Stimulated activated CD8-positive, alpha-beta memory T cell treated with anti-CD3 and anti-CD28 coated beads, Interleukin-7, amount 100 ng/mL, for 1 hour (primary cell): ENCODE measurements at places on chromosomes 4 and X.

- DNase-seq = no peak
Observed at GRCh38 chr4:139844459-139845036, 178.9 kb downstream of the MGST2 start.

- no peak for DNase-seq
Observed at GRCh38 chr4:93199492-93199891, 629.1 kb upstream of the ATOH1 start.

DNA sequence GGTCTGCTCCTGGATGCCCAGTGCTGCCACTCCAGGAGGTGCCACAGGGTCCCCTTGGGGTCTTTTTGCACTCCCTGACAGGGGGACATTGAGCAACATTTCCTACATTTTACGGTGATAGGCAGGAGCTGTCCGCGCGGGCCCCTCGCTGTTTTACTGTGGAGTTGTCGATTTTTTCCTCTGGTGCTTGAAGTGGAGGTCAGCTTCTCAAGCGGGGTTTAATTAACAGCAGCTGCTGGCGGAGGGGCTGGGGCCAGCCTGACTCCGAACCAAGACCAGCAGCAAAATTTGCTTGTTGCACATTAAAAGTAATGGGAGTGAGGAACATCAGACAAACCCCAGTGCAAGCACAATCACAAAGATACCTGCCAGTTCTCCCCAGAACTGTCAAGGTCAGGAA is 13.2 kb upstream of the SH3TC1 start:
- DNase-seq = no peak

- no peak for DNase-seq
Observed at GRCh38 chr4:153936121-153936520, 147.2 kb upstream of the SFRP2 start.

DNA sequence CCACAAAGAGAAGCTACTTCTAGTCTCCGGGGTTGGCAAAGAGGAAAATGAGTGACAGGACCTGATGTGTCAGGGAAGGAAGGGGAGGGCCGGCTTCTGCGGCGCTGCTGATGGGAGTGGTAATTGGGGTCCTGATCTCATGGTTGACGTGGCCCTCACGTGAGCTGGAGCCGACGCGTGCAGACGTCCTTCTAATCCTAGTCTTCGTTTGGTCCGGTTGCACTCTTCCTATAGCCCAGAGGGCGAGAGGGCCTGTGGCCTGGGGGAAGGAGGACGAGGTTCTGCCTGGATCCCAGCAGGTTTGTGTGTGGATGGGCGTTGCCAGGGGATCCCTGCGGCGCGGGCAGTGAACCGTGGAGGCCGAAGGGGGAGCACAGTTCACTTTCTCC is at the start of gene ARMCX1:
Gene ARMCX1, plus strand, starts transcription at position 186 of the 389 bp plus-strand sequence. CDS start 2,384 bp downstream, outside the sequence.
- DNase-seq = no peak

DNA sequence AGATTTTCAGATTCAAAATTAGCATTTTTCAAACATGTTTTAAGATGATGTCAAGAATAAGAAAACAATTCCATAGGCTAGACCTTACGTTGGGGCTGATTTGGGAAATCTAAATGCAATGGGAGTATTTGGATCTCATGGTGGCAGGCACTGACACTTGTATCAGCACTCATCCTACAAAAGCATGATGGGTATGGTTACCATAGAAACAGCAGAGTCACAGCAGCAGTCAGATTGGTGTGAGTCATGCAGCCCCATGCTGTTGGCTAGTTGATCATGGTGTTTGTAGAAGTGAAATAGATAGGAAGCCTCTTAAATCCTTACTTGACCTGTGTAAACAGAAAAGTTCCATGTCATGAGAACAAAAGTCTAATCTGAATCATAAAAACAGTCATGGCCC is 1637.3 kb upstream of the PABPC4L start:
- DNase-seq = no peak

GRCh38 chr4:11338956-11339782 is 89.5 kb downstream of the HS3ST1 start:
- no peak for DNase-seq

GRCh38 chr4:67234296-67234695 is 311.0 kb downstream of the CENPC start:
- no peak for DNase-seq

- no peak for DNase-seq
Observed at GRCh38 chrX:17377091-17377717, 2.2 kb downstream of the NHS start.

- no peak for DNase-seq
Observed at GRCh38 chr4:3283916-3284315, 8.9 kb upstream of the RGS12 start.

- DNase-seq = no peak
Observed at GRCh38 chr4:174503079-174503715, 19.1 kb downstream of the HPGD start.

DNA sequence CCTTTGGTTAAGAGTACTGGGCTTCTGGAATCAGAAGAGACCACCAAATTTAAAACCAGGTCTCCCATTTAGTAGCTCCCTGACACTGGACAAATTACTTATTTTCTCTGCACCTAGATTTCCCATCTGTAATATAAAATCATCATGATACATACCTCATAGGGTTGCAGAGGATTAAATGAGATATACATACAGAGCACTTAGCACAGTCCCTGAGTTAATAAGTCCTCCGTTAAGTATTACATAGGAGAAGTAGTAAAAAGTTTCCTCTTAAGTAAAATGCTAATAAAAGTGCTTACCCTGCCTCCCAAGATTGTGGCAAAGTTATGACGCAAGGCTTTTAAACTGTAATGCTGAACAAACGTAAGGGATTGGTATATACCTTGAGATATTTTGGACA is 539 bp upstream of the CHIC1 start:
- no peak for DNase-seq

GRCh38 chr4:7505116-7505900 is 70.6 kb upstream of the PSAPL1 start:
- DNase-seq = no peak

DNA sequence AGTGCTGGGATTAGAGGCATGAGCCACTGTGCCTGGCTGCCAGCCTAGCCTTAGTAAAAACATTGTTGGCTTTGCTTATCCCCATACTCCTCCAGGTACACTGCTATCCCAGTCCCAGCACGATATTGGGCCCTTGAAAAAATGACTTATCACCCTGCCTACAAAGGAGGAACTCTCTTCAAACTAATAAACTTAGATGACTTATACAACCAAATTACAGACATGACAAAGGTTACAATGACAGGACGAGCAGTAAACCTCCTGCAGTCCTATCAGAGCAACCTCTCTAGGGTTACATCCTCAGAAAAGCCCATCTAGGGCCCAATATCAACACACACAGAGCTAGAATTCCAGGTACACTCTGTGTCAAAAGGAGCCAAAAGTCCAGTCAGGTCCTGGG is 5.7 kb upstream of the HERC5 start:
- DNase-seq = no peak

DNA sequence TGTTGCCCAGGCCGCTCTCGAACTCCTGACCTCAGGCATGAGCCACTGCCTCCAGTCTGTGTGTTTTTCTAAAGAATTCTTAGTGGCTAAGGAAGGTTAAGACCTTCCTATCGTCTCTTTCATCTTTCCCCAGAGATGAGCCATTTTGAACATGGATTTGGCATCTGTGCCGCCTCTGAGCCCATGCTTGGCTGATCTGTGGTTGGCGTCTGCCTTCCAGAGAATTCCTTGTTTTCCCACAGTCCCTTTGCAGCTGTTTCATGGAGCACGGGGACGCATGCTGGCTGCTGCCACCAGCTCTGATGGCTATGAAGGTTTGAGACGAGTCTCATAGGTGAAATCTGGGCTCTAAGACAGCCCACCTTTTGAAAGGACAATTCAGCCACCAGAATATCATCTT is 60.4 kb downstream of the SHROOM2 start:
- DNase-seq = no peak

DNA sequence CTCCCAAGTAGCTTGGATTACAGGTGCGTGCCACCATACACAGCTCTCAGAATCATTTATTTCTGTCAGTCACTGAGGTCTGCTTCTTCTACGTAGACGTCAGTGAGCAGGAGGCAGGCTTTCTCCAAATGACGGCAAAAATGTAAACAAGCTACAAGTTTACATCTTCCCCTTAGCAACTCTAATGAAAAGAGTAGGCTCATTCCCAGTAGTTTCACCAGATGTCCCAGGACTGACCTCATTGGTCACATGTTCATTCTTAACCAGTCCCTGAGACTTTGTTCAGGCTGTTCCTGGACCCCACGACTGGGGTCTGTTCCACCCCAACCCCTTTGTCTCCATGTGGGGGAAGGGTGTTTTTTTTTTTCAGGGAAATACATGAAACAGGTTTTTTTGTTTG is 67.1 kb downstream of the TENM3 start:
- no peak for DNase-seq

- no peak for DNase-seq
Observed at GRCh38 chrX:52262195-52262546, 77.5 kb downstream of the MAGED4 start.

DNA sequence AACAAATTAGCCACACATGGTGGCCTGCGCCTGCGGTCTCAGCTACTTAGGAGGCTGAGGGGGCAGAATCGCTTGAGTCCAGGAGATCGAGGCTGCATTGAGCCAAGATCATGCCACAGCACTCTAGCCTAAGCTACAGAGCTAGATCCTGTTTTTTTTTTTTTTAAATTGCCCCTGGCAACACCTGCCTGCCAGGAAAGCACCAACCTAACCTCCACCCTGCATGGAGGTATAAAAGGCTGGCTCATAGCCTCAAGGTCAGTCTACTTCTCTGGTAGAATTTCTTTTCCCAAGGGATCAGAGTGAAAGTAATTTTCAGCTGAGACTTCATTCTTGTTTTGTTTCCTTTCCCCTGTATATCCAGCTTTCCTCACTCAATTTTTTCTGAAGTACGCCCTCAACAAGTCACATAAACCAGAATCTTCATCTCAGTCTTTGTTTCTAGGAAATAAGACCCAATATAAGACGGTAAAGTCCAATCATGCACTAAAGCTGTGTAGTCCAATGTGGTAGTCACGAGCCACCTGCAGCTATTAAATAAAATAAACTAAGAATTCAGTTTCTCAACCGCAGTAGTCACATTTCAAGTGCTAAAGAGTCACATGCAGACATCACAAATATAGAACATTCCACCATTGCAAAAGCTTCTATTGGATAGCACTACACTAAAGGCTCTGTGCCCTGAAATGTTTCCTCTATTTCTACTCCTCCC is 113.3 kb downstream of the HPGD start:
- DNase-seq = no peak

DNA sequence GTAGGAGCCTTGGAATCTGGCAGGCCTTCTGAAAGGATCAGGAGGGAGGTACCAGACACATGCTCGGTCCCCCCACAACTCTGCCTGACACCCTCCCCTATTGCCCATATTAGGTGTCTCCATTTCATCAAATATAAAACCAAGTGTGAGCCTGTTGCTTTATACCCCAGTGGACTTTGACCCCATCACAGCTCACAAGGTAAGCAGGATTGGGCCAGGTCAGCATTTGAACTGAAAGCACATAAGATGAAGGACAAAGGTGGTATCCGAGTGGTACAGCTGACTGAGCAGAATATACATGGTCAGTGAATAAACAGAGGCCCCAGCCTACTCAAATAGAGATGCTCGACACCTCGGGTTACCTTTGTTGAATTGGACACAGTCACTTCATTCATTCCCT is 20.0 kb downstream of the SLC25A43 start:
- DNase-seq = no peak

DNA sequence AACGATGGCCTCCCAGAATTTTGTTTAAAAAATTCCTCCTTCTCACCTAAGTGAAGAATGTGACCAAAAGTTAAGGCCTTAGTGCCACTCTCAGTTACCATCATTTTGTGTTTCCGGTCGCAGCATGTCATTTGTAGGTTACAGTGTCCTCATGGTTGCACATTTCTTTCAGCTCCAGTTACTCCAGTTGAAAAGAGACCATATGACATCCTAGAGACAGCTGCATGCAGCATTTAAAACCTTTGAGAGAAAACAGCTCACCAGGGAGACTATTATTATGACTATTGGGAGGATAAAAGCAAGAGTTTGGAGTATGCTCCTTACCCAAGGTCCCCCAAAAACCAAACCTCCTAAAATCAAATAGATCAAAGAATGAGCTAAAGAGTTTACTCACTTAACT is 45.8 kb downstream of the MGARP start:
- no peak for DNase-seq

DNA sequence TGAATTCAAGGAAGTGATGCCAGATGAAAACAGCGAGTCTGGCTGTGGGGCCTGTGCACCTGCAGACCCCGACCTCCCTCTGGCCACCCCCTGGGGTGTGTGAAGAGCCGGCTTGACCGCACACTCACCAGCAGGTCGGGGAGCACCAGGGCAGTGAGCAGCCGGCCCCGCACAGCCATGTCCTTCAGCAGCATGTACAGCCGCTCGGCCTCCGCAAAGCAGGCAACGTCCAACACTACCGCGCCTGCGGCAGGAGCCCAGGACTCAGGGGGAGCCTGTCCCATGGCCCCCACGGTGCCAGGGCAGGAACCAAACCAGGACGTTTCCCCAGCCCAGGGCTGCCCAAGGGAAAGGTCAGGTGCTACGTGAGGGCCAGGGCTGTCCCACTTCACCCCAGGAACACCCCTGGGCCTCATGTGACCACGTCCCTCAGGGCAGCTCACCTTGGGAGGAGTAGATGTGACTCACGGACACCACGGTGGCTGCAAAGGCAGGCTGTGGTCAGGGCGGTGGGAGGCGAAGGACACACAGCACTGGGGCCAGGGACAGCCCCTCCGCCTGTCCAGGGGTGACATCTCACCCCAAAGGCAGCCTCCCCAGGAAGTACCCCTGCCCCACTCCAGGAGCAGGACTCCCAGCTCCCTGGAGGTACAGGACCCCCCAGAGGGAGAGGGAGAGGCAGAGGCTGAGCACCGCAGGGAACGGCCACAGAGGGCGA is 8.2 kb downstream of the DGKQ start:
- no peak for DNase-seq
